ENCODE measurements at places on chromosomes 7 and 10.

GRCh38 chr7:84247591-84247990 is 53.0 kb upstream of the SEMA3A start:
- DNase-seq, result no peak

GRCh38 chr7:44547536-44548231 is 6.6 kb upstream of the NPC1L1 start:
- no peak for DNase-seq

GRCh38 chr7:155003092-155003375 is at the start of gene PAXIP1:
Gene PAXIP1 (minus strand): TSS chr7:155003124. CDS start chr7:155002929, 195 bp downstream.
- no peak for DNase-seq

- no peak for DNase-seq
Measured at GRCh38 chr7:123432601-123433000, 101.8 kb downstream of the IQUB start.

GRCh38 chr10:3960496-3960895 is 175.5 kb upstream of the KLF6 start:
- DNase-seq, result no peak

DNA sequence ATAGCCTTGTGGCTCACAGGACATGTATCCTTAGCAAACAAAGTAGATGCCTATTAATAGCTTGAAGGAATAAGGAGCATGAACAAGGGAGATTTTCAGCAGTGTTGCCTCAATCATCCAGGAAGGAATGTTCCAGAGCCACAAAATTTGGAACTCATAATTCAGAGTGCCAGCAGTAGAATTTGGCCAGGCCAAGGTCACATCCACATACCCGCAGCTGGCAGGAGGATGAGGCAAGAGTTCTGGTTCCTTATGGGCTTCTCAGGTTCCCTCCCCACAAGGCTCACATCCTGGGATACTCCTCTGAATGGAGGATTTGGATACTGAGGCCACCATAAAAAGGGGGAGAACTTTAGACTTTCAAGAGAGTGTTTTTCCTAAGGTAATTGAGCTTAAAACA is 45.8 kb downstream of the SUFU start:
- no peak for DNase-seq

DNA sequence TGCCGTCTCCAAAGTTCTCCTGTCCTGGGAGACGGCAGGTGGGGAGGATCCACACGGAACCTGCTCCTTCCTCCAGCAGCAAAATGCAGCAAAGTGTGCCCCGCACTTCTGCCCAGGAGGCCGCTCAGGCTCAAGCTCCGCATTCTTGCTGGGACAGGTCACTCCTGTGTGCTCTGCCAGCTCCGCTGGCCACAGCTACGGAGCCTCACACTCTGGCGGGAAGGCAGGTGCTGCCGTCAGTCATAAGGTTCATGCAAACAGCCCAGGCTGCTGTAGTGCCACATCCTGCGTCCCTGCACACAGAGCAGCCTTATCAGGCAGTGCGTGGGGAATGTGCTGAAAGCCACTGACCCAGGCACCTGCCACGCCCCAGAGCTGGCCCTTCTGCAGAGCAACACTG is 22.4 kb downstream of the ADGRA1 start:
- no peak for DNase-seq

Data from DMS79 treated with DMSO at 0.1 percent for 48 hours (cell line).